ENCODE measurements at places on chromosomes 1 and 21.
A peak's percentile ranks its signal among the peaks of the same experiment; 100 is the strongest.

DNA sequence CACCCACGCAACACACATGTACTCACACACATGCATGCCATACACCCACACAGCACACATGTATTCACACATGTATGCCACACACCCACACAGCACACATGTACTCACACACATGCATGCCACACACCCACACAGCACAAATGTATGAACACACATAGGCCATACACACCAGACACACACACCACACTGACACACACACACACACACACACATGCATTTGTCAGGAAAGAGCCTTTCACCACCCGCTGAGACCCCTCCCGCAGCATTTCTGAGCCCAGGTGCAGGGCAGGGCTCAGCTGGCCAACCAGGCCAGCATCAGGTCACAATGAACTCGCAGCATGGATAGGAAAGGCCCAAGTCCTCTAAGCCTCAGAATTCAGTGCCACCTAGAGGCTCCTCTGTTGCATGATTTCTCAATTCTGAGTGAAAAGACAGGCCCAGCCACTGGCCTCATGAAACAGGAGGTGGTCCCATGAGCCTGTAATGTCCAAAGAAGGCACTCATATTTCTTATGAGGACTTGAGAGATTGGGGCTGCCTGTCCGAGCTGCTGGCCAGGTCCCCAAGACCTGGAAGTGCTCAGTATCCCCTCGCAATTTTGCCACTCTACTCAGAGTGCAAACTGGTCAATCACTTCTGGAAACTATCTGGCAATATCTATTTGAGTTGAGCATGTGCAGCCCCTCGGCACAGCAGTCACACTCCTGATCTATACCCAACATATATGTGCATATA is 57.3 kb downstream of the PSMG1 start:
- no peak for DNase-seq

DNA sequence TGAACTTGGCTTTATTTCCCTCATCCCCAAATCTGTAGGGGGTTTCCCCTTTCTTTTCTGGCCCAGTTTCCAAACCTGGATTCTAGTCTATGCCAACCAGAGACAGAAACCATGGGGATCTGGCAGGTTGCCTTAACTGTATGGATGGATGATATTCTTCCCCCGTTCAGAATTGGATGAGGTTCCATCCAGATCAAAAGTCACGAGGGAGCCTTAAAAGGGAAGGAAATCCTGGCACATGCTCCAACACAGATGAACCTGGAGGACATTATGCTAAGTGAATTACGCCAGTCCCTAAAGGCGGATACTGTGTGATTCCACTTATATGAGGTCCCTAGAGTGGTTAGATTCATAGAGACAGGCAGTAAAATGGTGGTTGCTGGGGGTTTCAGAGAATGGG is 124.4 kb downstream of the HUNK start:
- no peak for DNase-seq

GRCh38 chr1:168509875-168510791 is 33.7 kb downstream of the XCL2 start:
- DNase-seq: no peak

GRCh38 chr1:209038735-209039134 is 544.8 kb upstream of the CAMK1G start:
- DNase-seq: no peak

DNA sequence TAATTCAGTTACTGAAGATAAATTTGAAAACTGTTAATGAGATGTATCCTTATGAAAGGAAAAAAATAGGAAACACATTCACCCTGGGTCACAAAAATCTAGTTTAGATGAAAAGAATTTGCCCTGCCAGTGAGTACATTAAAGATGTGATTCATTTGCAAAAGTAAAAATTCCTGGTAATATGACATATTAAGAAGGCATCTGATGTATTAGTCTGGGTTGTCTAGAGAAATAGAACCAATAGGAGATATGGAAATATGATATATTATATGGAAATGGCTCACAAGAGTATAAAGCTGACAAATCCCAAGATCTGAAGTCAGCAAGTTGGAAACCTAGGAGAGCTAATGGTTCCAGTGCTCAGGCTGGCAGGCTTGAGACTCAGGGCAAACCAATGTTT is 153.8 kb downstream of the MRPL39 start:
- no peak for DNase-seq

- DNase-seq: no peak
Observed at GRCh38 chr1:31755850-31756492, 8.2 kb downstream of the ADGRB2 start.

- DNase-seq: peak; percentile 72
Observed at GRCh38 chr1:36650200-36651065, 167.7 kb upstream of the CSF3R start.

DNA sequence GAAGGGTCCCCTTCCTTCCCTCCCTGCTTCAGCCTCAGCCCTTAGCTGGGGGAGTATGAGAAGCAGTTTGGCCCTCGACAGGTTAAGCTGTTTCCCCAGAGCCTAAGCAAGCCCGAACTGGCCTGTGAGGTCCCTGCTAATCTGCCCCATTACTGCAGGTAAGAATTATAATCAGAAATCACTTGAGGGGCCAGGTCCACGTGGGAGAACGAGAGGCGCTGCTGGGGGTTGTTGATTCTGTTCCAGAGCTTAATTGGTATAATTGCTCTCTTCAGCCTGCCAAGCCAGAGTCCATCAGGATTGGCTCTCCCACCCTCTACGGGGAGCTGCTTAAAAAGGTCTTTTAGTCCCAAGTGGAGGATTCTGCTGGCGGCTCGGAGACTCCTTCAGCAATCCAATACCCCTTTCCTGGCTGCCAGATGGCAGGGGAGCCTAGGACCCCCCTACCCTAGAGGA is 70.8 kb downstream of the UBE2T start:
- DNase-seq: no peak

GRCh38 chr1:152179566-152179965 is 20.5 kb upstream of the RPTN start:
- no peak for DNase-seq

DNA sequence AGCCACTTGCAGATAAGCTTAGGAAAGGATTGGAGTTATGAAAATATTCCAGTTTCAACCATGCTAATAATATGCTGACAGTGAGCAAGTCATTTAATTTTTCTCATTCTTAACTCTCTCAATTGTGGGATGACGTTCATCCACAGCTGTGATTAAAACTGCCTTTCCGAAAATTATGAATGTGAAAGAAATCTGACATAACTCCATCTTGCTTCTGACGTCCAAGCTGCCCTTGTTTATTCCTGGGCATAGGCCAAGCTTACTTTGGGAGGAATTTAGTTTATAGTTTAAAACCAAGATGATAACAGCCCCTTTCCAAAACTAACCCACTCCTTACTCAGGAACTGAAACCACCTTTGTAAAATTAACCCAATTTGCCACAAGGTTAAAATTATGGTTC is 11.0 kb upstream of the RGS18 start:
- no peak for DNase-seq

DNA sequence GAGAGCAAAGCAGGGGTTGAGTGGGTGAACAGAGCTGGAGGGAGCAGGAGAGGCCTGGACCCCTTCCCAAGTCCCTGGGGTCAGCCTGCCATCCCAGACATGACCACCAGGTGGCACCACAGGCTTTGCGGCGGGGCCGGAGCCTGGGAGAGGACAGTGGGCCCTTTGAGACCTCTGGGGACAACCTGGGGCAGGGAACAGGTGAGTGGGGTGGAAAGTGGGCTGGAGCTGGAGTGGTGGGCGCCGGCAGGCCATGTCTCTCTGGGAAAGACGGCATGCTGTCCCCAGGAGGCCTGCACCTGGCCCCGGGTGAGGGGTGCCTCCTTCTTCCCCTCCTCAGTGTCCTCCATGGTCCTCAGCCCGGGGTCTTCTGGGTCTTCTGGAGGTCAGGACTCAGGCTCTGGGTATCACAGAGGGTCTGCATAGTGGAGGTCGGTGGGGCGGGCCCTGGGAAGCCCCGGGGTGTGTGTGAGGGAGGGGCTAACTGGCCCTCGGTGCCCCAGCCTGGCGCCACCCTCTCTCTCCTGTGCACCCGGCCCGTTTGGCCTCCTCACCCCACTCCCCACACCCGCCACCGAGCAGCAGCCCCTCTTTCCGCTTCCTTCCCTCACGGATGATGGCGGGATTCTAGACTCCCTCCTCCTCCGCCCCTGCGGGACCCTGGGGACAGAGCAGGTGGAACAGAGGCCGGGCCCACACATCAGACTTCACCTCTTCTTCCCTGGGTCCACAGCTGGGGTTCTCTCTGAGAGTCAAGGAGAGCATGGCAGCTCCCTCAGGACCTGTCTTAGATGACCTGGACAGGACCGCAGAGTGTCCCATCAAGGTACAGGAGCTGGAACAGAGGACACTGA is 28.5 kb upstream of the PKP1 start:
- peak; percentile 81 for DNase-seq

GRCh38 chr1:158527190-158527815 is 26.9 kb downstream of the OR6Y1 start:
- no peak for DNase-seq

GRCh38 chr1:87560601-87561360 is 232.1 kb downstream of the LMO4 start:
- DNase-seq: no peak

- DNase-seq: no peak
Observed at GRCh38 chr1:99784809-99785255, 18.4 kb upstream of the FRRS1 start.

GRCh38 chr1:246077476-246077875 is 429.6 kb downstream of the SMYD3 start:
- DNase-seq: no peak

- no peak for DNase-seq
Observed at GRCh38 chr21:41411449-41412089, 14.5 kb upstream of the MX1 start.

DNA sequence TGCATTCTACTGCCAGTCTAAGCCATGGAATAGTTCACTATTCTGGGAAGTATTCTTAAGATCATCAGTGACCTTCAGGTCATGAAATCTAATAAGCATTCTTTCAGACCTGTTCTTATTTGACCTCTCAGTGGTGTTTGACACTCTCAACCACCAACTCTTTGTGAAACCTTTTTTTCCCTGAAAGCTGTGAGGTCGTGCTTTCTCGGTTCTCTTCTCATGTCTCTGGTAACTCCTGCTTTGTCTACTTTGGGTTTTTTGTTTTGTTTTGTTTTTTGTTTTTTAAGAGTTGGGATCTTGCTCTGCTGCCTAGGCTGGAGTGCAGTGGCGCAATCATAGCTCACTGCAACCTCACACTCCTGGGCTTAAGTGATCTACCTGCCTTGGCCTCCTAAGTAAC is 56.3 kb downstream of the POU2F1 start:
- no peak for DNase-seq

GRCh38 chr1:172582889-172583288 is 49.9 kb downstream of the SUCO start:
- no peak for DNase-seq

- no peak for DNase-seq
Observed at GRCh38 chr1:71502006-71502405, 421.2 kb upstream of the ZRANB2 start.

DNA sequence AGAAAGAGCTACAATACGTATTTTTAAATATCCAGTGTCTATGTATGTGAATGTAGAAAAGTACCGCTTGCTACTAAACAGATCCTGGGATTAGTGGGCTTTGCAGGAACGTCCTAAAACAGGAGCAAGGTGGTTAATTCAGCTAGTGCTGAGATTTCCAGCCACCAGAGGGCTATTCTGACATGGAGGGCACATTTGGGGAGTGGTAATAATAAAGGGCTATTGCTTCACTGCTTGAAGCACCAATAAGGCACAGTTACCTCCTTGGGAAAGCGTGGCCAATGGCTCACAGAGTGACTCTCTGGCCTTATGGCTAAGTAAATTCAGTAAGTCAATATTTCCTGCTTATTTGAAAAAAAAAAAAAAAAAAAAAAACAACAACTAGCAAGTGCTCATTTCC is 152.4 kb downstream of the GABPA start:
- no peak for DNase-seq

GRCh38 chr1:226989085-226989920 is 49.2 kb downstream of the COQ8A start:
- DNase-seq: no peak

- DNase-seq: no peak
Observed at GRCh38 chr1:15455522-15455921, 1.0 kb upstream of the CELA2A start.

- DNase-seq: no peak
Observed at GRCh38 chr1:174225499-174226204, 66.3 kb downstream of the RABGAP1L start.

GRCh38 chr1:36306210-36306901 is at the start of gene SH3D21:
Gene SH3D21, plus strand, starts transcription at chr1:36306368. Its CDS starts 53 bp downstream, at chr1:36306421.
- no peak for DNase-seq

DNA sequence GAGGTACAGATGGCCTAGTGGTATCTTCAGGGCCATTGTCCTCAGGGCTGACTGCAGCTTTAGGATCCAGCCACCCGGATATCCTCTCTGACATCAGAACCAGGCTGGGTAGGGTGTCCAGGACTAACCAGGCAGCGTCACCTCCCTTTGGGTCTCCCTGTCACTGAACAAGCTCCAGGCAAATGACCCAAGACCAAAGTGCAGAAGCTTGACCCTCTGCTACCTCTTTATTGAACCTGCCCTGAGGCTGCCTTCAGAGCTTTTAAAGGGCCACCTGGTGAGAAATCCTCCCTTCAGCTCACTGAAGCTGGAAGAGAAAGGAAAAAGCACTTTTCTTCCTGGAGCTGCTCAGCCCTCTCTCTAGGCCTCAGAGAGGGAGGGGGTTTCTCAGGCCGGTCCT is 79.1 kb upstream of the VAMP3 start:
- no peak for DNase-seq

- DNase-seq: no peak
Observed at GRCh38 chr1:171438441-171438840, 46.9 kb upstream of the PRRC2C start.

- DNase-seq: no peak
Observed at GRCh38 chr1:159040206-159040605, 30.5 kb downstream of the IFI16 start.

GRCh38 chr1:81406292-81406999 is 394.3 kb upstream of the ADGRL2 start:
- no peak for DNase-seq

- DNase-seq: no peak
Observed at GRCh38 chr1:63703701-63704107, 70.1 kb upstream of the ROR1 start.

GRCh38 chr1:35229587-35230360 is 36.8 kb upstream of the SFPQ start:
- DNase-seq: no peak
